ENCODE measurements at places on chromosomes 7 and 10.

DNA sequence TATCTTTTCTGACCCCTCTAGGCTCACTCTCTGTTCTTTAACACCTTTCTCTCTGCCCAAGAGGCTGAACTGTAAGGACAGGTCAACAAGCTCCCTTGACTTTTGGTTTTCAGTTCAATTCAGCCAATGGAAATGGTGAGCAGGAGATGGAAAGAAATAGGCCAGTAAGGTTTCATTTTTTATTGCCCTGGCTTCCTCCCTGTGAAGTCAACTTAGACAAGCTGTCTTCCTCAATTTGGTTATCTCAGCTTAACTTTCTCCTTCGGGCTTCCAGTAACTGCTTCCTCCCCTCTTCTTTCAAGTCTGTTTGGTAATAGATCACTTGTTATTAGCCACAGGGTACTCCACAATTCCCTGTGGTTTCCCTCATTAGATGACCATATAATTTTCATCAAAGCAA, 19.7 kb downstream of the LIPK start:
- no peak for DNase-seq

- no peak for DNase-seq
Measured at GRCh38 chr10:99523251-99523773, 9.4 kb upstream of the NKX2-3 start.

- DNase-seq, result no peak
Measured at GRCh38 chr7:25615003-25615402, 386.7 kb upstream of the NPVF start.

DNA sequence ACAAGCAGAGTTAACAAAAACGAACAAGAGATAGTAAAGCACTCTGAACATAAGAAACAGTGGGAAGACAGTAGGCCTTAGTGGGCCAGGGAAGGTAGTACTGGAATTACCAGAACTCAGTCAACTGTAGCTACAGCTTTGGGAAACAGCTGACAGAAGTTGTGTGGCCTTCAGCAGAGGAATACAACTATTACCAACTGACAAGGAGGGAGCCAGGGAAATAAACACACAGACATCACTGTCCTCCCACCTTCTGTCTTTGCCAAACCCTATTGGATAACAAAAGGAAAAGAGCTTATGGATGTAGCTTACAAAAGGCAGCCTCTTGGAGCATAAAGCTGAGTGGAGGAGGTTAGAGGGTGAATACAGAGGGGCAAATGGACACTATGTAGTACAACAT, 15.4 kb downstream of the MICU1 start:
- DNase-seq, result no peak

GRCh38 chr7:495761-496321, 23.8 kb downstream of the PDGFA start:
- no peak for DNase-seq

DNA sequence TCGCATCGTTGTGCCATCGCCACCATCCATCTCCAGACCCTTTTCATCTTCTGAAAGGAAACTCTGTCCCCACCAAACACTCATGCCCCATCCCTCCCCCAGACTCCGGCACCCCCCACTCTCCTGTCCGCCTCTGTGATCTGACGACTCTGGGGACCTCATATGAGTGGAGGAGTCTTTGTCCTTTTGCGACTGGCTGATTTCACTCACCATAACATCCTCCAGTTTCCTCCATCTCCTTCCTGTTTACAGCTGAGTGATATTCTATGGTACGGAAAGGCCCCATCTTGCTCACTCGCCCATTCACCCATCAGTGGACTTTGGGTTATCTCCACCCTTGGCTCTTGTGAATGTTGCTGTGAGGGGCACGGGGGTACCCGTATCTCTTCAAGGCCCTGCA, 11.8 kb upstream of the INSIG1 start:
- peak; percentile 28 for DNase-seq

- DNase-seq, result no peak
Measured at GRCh38 chr7:78026492-78026891, 227.9 kb downstream of the PHTF2 start.

DNA sequence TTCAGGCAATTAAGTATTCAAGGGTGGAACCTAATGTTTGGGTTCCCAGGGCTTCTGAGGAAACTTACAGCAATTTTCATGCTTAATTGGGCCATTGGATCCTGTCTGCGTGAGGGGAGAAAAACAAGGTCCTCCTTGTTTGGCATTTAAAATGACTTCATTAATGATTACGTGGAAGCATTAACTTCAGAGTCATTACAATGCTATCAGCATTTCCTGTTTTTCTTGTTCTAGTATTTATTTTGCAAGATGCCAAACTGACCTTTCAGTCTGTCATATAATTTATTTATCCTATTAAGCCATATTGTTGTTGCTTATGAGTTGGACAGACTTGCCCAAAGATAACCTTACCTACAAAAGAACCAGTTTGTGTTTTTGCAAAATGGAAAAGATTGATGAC, 324.1 kb upstream of the LRRN3 start:
- DNase-seq, result no peak

- DNase-seq, result no peak
Measured at GRCh38 chr10:63388421-63389031, 77.3 kb downstream of the JMJD1C start.

GRCh38 chr7:147411096-147411495, 1179.5 kb upstream of the C7orf33 start:
- no peak for DNase-seq

DNA sequence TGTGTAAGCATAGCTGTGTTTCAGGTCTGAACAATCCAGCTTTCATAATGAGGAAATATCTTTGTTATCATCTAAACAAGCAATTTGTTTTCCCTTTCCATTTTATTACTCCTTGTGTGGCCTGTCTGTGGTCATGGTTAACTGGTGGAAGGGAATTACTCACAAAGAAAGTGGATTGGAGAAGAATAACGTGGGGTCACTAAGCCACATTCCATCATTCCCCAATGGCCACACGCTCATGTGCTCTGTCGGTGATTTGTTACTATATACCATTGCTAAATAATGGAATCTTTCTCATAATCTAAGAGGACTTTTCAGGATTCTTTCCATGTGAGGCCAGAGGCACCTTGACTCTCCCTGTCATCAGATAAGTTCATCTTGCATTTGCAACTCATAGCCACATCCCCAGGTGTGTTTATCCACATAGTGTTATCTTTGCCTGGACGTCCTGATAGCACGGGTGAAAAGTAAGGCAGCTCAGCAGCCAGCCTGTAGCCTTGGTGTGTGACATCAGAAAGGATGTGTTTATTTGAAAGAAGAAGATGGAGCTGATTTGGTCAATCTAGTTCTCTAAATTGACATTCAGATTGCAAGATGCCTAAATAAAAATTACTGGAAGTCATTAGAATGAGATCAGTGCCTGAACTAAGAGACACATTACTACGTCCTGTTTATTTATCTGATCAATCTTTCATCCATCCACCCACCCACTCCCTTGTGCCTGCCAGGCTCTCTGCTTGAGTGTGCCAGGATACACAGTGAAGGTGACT, 128.9 kb downstream of the CELF2 start:
- no peak for DNase-seq

- DNase-seq, result no peak
Measured at GRCh38 chr7:803243-803635, 29.0 kb upstream of the SUN1 start.
